Pancreas (tissue), 10 donors: ENCODE measurements at places on chromosomes 4 and X.

GRCh38 chr4:117640836-117641235 is 393.4 kb upstream of the NDST3 start:
- no peak overlapping the region for H3K4me3 ChIP-seq
- H3K36me3 ChIP-seq, result no peaks in the 10 kb centered on the region
- DNase-seq, result no peak
- H3K4me1 ChIP-seq, result no peaks in the 10 kb centered on the region
- no peak overlapping the region for H3K27ac ChIP-seq
- H3K27me3 ChIP-seq, result no peaks in the 10 kb centered on the region

DNA sequence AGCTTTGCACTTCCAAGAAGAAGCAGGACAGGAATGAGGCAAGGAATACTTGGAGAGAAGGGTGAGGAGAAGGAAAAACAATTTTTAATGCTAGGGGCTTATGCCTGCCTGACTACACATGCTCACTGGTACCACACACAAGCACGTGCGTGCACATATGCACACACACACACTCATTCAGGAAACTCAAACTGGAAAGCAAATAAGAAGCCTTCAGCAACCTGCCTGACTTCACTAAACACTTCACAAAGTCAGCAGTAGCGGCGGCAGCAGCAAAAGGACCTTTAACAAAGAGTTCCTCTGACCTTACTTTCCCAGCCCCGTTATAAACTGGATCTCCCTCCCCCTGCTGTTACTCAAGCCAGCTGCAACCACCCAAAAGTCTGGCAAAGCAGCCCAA is 3.3 kb downstream of the ZDHHC9 start:
- no peaks in the 10 kb centered on the region for H3K27me3 ChIP-seq
- H3K27ac ChIP-seq, result no peak overlapping the region
- H3K36me3 ChIP-seq, result no peaks in the 10 kb centered on the region

- no peak overlapping the region for H3K27ac ChIP-seq
- no peak for DNase-seq
- H3K4me1 ChIP-seq, result no peaks in the 10 kb centered on the region
- no peak overlapping the region for H3K4me3 ChIP-seq
- H3K36me3 ChIP-seq, result no peaks in the 10 kb centered on the region
- H3K27me3 ChIP-seq, result no peaks in the 10 kb centered on the region
Measured at GRCh38 chr4:78199984-78200383, 142.9 kb downstream of the FRAS1 start.

GRCh38 chr4:188110741-188111471 is 1.5 kb upstream of the TRIML2 start:
- H3K4me1 ChIP-seq, result no peaks in the 10 kb centered on the region
- no peak overlapping the region for H3K4me3 ChIP-seq
- no peak overlapping the region for H3K27ac ChIP-seq
- H3K36me3 ChIP-seq, result no peaks in the 10 kb centered on the region
- DNase-seq, result no peak

DNA sequence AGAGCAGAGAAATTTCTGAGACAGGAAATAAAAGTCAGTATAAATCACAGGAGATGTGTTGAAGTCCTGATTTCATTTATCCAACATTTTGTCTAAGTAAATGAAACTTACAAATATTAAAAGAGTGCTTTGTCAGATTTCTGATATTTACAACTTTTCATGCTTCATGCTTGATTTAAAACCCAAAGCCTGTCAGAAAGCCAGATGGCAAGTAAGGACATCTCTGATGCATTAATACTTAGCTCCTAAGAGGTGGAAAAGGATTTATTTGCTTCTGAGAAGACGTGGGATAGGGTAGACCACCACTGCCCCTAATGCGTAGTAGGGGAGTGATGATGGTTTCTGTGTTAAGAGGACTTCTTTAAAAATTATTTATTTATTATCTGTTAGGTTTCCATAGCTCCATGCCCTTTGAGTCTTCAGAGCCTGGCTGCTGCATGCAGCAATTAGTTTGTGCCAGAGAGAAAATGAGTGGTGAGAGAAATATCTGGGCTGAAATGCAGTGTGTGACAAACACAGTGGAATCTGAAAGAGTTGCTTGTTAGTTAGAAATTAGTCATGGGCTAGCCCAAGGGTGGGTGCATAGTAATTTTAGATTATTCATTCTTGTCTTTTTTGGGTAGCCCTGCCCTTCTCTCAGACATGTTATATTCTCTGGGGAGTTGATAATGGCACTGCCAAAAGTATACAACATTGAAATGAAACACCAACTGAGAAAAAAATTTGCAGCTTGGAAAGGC is 333.8 kb downstream of the C4orf33 start:
- no peaks in the 10 kb centered on the region for H3K36me3 ChIP-seq
- H3K4me1 ChIP-seq, result no peaks in the 10 kb centered on the region
- no peak overlapping the region for H3K27ac ChIP-seq
- no peak overlapping the region for H3K4me3 ChIP-seq
- H3K27me3 ChIP-seq, result no peaks in the 10 kb centered on the region

DNA sequence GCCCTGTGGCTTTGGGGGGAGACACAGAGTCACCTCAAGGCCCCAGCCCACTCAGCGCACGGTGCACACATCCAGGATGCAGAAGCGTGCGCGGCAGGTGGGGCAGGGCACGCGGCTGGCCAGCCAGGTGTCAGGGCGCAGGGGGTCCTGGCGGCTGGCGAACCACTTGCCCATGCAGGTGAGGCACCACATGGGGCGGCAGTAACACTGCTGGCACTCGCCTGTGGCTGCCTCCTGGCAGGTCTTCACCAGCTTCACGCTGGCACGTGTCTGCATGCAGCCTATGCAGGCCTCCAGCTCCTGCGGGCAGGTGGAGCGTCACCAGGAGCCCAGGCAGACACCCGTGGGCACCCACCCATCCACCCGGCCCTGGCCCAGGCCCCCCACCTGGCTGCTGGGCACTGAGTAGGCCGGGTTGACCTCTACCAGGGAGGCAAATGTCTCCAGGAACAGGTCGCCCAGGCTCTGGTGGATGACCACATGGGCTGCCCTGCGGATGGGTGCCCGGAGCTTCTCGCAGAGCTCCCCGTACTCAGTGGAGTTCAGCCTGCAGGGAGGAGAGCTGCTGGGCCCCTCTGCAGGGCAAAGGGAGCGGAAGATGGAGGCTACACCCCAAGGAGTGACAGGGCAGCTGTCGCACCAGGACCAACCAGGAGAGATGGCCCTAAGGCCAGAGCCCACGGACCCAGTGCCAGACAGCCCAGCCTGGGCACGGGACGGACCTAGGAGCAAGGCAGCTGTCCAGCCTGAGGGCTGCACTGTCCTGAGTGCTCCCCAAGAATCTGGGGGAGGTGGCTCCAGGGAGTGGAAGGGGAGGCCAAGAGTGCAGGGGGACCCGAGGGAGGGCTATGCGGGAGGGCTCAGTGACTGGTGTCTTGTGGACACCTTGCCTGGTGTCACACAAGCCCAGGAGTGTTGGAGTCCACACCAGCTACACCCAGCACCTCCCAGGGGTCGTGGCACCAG is 3.7 kb downstream of the TMEM129 start:
- no peak overlapping the region for H3K4me3 ChIP-seq
- H3K4me1 ChIP-seq, result peaks cover 40% of the 10 kb centered on the region
- H3K36me3 ChIP-seq, result no peaks in the 10 kb centered on the region
- no peaks in the 10 kb centered on the region for H3K27me3 ChIP-seq
- no peak for DNase-seq
